Breast epithelium (tissue), 4 donors: ENCODE measurements at places on chromosomes 4 and X.

GRCh38 chr4:185786422-185786821 lies 25.6 kb downstream of the SORBS2 start:
- no peak for DNase-seq

DNA sequence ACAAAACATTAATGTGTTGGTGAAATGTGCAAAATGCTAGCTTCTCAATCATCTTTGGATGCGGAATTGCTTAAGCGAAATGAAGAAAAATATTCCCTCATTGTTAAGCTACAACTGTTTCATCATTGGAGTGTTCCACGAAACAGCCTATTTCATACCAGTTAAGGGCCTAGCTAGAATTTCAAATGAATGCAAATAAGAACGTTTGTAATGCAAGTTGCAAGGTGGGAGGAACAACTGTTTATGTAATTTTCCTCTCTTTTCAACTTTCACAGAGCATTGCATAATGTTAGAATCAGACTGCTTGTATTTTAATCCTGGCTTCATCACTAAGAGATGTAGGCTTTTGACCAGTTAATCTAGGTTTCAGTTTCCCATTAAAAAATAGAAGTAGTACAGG lies 480.1 kb downstream of the IL1RAPL1 start:
- no peak for DNase-seq

DNA sequence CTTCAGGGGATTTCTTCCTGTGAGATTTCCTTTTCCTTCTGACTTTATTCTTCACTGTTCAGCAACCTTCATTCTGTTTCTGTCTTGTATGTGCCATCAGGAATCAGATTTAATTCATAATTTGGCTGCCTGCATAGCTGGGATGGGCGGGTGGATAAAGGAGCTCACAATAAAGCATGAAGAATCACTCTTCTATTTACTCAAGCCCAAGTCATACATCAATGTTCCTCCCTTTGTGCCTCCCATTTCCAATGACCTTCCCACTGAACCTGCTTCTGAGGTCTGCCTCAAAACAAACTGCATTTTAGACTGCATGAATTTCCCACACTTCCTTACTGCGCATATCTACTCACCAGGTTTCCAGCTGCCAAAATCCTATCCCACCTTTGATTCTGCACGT lies 14.0 kb downstream of the PDGFC start:
- no peak for DNase-seq

GRCh38 chrX:63754136-63754859 lies 30.7 kb downstream of the ARHGEF9 start:
- no peak for DNase-seq

GRCh38 chr4:10129196-10130177 lies 12.9 kb upstream of the WDR1 start:
- DNase-seq: no peak

DNA sequence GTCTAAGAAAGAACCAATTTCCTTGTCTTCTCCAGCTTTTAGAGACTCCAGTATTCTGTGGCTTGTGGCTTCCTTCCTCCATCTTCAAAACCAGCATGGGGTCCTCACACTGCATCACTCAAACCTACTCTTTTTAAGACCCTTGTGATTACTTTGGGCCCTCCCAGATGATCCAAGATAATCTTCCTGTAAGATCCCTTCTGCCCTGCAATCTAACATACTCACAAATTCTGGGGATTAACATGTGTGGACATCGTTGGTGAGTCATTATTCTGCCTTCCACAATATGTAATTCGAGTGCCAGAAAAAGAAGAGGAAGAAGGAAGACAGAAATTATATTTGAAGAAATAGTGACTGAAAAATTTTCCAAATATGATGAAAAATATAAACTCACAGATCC lies 47.9 kb downstream of the BEND4 start:
- DNase-seq: no peak

- no peak for DNase-seq
Measured at GRCh38 chr4:169437299-169438047, 166.7 kb upstream of the SH3RF1 start.

- DNase-seq: no peak
Measured at GRCh38 chrX:109847257-109848187, 114.5 kb upstream of the ACSL4 start.

DNA sequence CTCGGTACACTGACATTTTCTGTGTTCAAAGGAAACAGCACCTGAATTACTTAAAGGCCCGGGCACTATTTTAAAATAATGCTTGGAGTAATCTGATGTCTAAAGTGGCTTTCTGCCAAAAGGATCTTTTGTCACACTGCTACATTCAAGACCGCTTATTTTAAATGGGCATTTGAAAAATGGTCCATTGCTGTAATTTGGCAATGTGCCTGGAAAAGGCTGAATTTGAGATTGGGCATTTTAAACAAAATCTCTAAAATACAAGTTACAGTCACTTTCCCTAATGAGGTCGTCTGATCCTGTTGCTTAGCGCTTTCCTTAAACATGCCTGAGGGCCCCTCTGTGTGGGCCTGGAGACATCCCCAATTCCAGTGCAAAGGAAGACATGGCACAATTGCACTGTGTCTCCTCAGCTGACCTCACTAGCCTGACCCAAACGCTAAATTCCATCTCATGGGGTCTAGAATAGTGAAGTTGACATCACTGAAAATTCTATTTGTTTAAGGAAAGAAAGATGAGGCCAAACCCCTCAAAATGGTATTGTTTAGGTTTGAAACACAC lies 214.2 kb downstream of the GPC3 start:
- no peak for DNase-seq

DNA sequence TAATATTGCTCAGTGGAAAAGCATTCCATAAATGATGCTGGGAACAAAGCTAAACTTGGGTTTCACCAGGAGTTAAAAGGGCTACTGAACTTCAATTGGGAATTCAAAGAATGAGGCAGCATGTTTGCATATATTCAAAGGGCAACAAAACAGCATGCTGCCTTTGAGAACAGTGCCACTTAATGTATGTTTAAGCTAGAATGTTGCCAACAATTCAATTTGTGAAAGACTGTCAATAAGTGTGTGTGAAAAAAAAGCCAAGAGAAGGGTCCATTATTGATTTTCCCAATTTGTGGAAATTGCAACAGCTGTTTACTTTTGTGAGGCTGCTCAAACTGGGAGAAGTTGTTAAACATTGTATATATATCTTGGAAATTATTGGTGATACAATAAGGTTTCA lies 701.9 kb upstream of the ACTRT1 start:
- DNase-seq: no peak

DNA sequence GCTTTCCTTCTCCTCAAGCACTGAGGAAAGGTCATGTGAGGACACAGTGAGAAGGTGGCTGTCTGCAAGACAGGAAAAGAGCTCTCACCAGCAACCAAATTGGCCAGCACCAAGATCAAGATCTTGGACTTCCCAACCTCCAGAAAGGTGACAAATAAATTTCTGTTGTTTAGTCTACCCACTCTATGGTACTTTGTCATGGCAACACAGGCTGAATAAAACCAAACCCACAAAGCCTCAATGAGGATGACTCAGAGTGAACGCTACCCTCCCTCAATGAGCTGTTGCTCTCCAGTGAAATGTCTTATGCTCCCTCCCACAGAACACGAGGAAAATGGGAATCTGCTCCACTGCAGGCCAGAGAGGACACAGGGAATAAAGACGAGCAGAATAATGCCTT lies 244.1 kb downstream of the RAB28 start:
- no peak for DNase-seq

- no peak for DNase-seq
Measured at GRCh38 chr4:105155426-105155825, 8.8 kb downstream of the TET2 start.

DNA sequence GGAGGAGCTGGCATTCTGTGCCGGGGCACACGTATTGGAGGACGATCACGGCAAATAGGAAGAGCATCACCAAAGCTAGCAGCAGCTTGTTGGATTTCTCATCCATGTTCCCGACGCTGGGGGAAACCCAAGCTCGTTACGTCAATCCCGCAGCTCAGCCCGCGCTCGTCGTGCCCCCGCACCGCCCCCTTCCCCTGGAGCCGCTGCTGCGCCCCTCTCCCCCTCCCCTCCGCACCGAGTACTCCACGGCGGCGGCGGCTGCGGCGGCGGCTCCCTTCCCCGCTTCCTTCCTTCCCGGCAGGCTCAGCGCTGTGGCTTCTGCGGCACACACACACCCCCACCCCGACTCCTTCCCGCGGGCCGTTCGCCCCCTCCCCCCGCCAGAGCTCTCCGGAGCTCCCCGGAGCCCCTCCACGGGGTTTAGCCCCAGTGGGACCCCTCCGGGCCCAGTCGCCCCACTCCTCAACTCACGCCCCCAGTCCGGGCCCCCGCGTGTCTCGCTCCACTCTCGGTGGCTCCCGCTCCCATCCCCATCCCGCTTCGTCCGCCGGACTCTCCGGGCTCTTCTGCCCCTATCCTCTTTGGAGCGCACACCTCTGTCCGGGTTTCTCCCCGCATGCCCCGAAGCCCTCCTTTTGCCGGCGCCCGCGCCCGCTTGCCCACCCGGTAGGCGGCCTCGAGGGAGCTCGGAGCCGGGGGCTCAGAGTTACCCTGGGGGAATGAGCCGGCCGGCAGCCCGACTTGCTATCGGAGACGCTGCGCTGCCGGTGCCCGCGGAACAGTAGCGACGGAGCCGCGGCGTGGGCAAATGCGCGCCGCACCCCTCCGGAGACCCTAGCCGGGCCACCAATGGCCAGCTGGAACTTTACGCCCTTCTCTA lies 978 bp downstream of the HS6ST2 start:
- no peak for DNase-seq

DNA sequence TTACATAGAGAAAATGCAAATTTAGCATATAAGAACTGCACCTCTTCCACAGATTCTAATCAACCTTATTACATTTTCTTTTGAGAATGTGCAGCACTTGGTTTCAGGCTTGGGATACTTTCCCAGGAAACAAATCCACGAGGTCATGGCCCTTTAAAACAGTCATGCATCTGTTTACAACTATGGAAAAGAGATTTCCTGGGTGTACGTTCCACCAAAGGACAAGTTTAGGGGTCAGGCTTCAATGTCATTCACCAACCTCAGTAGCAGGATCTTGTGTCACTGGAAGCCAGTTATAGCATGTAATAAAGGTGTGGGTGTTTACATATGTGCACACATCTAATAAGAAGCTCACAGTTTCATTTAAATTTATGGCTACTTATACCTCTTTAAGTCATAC lies 30.7 kb downstream of the EREG start:
- DNase-seq: no peak

- DNase-seq: no peak
Measured at GRCh38 chr4:20318909-20319277, 67.2 kb downstream of the SLIT2 start.

DNA sequence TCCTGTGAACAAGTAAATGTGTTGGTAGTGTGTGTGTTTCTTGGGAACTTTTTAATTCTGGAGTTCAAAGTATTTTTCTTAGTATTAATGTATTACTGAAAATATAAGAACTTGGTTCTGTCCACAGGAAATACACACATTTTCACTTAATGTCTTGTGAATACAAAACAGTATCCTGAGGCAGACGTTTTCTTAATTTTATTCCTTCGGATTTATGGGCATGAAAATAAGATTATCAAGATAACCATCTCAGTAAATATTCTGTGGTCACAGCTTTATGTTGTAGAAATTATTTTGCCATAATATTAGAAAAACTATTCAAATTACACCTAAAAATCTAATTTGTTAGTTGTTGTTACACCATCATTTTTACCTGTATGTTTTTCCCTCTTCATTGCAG lies 29.8 kb downstream of the NFKB1 start:
- no peak for DNase-seq

- no peak for DNase-seq
Measured at GRCh38 chr4:89336818-89337420, 29.3 kb upstream of the GPRIN3 start.
